ENCODE measurements at places on chromosomes 5 and 9. TPM values are rescaled to one million over a fixed set of nuclear protein-coding genes. Genes with fewer than 3 reads are reported as not detected.

Gene ENC1
- total RNA-seq, result 6.1 TPM

Gene LIFR
- total RNA-seq, result 4.3 TPM

Gene CORO2A
- 1.2 TPM for total RNA-seq

Gene PLEKHG4B
- total RNA-seq, result 1.2 TPM

Gene CCL28
- 0.23 TPM for total RNA-seq

Gene LHX2
- total RNA-seq, result 3.9 TPM

Gene PDE6A
- total RNA-seq, result 0.25 TPM

Gene NUDCD2
- total RNA-seq, result 36.6 TPM

Gene PCDHB15
- total RNA-seq, result 0.05 TPM

Gene SLC36A2
- total RNA-seq, result not detected

Gene PCDHA9
- total RNA-seq, result not detected

Gene BTNL8
- total RNA-seq, result not detected

Gene SHC3
- 0.32 TPM for total RNA-seq

Gene SEC61B
- 320 TPM for total RNA-seq

Gene ADGRD2
- total RNA-seq, result not detected
